ENCODE measurements at places on chromosomes 7 and 10.

- DNase-seq: no peak
Measured at GRCh38 chr7:87129848-87130247, 22.4 kb upstream of the DMTF1 start.

- DNase-seq: no peak
Measured at GRCh38 chr7:108127461-108127860, 2.7 kb downstream of the LAMB4 start.

DNA sequence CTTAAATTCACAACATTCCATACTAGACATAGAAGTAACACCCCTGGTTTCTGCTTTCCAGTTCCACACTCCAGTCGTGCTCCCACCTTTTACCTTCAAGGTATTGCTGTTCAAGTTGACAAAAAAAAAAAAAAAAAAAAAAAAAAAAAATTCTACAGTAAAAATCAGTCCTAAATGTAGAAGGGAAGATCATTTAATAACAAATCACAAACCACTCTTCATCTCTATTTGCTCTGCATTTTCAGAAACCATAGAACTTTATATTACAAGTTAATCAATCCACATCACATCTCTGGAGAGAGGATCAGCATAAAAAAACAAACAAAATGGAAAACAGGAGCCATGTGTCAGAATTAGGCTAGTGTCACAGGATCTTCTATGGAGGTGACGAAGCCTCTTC lies 206.3 kb upstream of the KLF14 start:
- no peak for DNase-seq

- no peak for DNase-seq
Measured at GRCh38 chr7:155167706-155168365, 97.7 kb downstream of the HTR5A start.

- no peak for DNase-seq
Measured at GRCh38 chr10:131909014-131909808, 8.4 kb downstream of the PPP2R2D start.

DNA sequence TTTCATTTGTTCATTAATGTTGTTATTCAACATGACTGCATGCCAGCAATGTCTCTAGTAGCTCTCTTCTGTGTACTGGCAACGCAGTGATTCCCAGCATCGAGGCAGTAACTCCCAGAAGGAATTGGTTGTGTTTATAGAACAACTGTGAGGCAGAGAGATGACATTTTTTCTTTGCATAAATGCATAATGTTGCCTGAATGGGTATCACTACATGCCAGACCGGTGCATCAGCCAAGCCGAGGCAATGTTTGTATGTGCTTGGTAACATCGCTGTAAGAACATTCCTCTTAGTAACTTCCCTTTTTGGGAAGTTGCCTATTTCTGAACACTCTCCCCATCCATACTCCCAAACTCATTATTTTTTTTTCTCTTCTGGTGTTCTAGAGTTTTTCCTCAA lies 182.9 kb downstream of the HTR7 start:
- DNase-seq: no peak

GRCh38 chr10:132702601-132703418 lies 83.1 kb downstream of the NKX6-2 start:
- no peak for DNase-seq

DNA sequence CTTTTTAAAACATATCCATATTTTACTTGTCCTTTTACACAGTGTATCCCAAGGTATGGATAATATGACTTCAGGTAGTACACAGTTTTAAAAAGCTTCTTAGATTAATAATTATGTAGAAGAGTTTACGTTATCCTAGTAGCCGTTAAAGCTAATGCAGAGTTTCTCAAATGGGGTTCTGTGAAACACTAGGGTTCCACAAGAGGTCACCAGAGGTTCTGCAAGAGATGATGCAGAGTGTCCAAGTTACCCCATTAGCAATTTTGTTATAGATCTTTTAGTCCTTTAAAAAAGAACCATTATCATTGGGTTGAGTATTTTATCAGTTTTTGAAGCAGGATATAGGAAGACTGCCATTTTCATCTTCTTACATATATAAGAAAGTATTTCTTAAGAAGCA lies 298.9 kb upstream of the HPS1 start:
- no peak for DNase-seq

DNA sequence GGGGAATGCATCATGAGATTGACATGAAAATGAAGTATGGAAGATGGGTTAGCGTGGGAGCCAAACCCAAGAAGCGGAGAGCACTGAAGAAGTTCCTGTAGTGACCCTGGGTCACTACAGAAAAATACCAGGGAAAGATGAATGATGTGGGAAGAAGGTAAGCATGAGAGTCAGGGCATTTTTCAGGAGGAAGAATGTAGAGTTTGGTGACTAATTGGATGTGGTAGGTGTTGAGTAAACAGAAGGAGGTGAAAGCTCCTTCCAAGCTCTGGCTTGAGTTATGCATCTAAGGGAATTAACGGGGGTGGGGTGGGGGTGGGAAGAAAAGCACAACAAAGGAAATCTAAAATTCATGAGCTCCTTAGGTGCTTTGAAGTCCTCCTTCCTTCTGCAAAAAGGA lies 238.1 kb upstream of the AOAH start:
- no peak for DNase-seq

DNA sequence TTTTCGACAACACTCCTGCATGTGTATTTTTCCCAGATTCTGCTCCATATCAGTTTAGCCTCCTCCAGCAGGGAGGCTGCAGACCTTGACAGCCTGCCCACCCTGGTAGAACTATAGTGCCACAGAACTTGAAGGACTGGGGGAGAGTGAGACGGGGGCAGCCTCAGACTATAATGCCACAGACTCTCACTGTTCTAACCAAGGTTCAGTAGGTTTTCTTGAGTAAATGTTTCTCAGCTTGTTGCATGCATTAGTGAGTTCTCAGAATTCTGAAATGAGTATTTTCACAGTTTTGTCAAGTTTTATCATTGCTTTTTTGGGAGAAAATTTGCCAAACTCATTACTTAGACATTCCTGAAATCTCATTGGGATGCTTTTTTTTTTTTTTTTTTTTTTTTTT lies 95.9 kb downstream of the ZNRF2 start:
- DNase-seq: no peak

DNA sequence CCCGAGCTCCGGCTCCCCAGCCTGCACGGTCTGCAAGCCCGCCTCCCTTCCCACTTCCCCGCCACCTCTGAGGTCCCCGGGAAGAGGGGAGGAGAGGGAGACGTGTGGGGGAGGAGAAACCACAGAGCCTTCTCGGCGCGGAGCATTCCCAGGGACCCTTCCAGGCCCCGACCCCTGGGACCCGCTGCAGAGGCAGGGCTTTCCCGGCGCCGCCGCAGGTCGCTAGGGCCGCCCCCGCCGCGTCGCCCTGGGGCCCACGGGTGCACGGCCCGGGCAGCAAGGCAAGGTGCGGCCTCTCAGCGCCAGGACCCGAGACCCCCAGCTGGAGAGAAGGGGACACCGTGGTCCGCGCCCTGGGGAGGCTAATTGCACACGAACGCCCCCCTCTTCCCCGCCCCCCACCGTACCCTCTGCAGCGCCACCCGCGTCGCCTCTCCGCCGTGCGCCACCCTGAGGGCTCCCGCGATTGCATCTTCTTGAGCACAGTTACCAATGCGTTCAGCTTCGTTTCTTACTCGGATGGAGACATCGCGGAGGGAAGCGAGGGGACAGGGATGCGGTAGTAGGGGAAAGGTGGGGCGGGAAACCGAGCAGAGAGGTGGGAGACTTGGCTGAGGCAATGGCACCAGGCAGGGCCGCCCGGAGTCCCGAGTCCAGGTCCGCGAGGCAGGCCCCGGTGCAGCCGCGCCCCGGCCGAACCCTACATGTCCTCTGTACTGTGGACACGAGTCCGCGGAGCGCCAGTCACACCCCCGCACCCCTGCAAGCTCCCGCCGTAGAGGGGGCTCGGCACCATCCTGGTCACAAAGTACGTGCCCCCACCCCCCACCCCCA lies 28.9 kb downstream of the SKIDA1 start:
- DNase-seq: no peak

- no peak for DNase-seq
Measured at GRCh38 chr10:119289227-119289920, 82.0 kb downstream of the GRK5 start.

DNA sequence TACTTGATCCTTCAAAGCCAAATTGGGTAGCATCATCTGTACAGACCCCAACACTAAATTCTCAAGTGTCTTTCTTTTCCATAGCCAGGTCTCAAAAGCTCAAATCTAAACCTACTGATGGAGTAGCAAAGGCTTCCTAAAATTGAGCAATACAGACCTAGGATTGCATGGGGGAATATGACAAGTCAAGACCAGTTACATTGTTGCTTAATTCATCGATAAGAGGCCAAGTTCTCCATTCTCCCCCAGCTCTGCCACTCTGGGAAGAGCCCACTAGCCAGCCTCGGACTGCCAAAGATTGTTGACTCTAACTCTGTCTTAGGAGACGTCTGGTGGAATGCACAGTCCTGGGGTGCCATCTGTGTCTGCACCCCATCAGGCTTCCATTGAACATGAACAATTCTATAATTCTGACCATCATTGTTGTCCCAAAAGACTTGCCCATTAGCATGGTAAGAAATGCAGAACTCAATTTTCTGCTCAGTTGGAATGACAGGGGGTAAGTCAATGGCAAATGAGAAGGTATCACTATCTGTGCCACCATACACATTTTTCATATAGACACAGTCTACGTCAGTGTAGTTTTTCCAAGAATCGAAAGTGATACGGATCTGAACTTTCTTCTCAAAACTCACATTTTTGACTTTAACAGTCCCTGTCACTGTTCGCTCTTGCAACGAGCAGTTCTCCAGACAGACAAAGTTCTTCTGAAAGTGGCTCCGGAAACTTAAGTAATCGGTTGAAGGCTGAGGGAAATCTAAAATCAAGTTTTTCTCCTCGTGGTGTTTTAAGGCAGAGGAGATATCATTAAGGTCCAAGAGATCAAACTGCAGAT lies 2.9 kb downstream of the PPP1R3C start:
- no peak for DNase-seq

DNA sequence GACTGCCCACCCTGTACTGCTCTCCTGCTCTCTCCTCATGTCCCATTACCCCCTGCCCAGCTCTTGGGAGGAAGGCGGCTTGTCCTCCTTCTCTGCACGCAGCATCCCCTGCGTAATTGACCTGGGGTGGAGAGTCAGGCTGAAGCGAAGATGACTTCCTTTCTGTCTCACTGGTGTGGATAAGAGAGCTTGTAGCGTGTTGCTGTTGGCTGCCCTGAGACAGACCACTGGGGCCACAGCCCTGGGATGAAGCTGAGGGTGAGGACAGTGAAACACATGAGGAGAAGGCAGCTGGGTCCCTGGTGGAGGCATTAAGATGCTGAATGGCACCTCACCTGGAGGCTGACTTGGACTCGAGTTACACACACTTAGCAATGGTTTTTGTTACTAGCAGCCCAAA lies 310.3 kb upstream of the ZNF32 start:
- DNase-seq: no peak

DNA sequence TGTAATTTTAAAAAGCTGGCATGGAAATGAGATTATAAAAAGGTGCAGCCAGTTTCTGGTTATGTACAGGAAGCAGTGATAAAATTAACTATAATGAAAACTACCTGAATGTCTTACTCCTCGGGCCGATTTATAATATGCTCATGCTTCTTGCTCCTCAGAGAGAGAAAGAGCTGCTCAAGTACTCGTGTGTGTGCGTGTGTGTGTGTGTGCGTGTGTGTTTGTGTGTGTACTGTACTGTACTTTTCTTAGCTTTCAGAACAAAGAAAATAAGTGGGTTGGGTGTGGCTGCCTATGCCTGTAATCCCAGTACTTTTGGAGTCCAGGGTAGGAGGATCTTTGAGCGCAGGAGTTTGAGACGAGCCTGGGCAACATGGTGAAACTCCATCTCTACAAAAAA lies 96.6 kb upstream of the NMT2 start:
- DNase-seq: no peak

- DNase-seq: no peak
Measured at GRCh38 chr7:19030281-19030680, 87.2 kb downstream of the TWIST1 start.

GRCh38 chr7:133786401-133786937 lies 340.7 kb upstream of the LRGUK start:
- DNase-seq: no peak

- DNase-seq: no peak
Measured at GRCh38 chr10:74439213-74439612, 288.2 kb downstream of the ADK start.

GRCh38 chr10:4344492-4344994 lies 481.5 kb upstream of the AKR1E2 start:
- no peak for DNase-seq

- no peak for DNase-seq
Measured at GRCh38 chr7:15218261-15218660, 315.7 kb upstream of the DGKB start.

- no peak for DNase-seq
Measured at GRCh38 chr10:95542330-95542729, 18.8 kb downstream of the SORBS1 start.

- DNase-seq: no peak
Measured at GRCh38 chr7:129279757-129280156, 54.9 kb downstream of the AHCYL2 start.

DNA sequence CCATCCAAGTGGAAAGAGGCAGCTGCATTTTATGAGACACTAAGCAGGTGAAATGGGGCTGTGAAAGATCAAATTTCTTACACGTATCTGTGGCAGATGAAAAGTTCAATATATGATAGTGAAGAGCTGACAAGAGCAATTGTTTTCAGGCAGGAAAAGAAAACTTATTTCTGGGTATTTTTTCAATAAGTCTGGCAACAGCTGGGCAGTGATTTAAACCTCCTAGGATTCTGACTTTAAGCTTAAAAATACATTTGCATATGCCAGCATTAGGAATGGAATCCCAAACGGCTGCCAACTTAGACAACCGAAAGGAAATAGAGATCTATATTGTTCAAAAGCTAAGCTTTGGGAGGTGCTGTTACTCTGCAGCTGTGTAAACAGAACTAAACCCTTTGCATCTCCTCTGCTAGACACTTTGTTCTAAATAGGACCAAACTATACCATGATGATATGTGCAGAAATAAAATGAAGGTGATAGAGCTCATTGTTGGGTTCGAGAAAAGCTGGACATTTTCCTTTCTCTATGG lies 26.1 kb downstream of the DYNC1I1 start:
- no peak for DNase-seq

DNA sequence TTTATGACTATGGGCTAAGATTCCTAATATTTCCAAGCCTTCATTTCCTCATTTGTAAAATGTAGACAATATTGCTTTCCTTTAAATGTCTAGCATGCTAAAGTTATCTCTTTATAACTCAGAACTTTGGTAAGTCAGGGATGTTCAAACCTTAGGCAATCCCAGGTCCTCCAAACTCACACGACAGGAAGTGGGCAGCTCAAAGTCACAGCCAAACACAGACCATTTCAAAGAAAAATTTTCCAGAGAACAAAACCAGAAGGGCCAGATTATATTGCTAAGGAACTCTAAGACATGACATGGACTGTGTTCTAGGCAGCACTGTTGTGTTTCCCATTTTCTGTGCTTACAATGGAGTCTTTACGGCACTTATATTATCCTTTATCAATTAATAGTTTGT lies 87.8 kb upstream of the DYNC1I1 start:
- DNase-seq: no peak

- DNase-seq: no peak
Measured at GRCh38 chr10:103040418-103040817, 122.3 kb downstream of the CNNM2 start.

- no peak for DNase-seq
Measured at GRCh38 chr7:98097042-98097645, 9.5 kb upstream of the LMTK2 start.

- no peak for DNase-seq
Measured at GRCh38 chr10:15200626-15201025, 32.1 kb upstream of the NMT2 start.

Data from GM12891 (cell line).